ENCODE measurements at places on chromosomes 3 and 15.

DNA sequence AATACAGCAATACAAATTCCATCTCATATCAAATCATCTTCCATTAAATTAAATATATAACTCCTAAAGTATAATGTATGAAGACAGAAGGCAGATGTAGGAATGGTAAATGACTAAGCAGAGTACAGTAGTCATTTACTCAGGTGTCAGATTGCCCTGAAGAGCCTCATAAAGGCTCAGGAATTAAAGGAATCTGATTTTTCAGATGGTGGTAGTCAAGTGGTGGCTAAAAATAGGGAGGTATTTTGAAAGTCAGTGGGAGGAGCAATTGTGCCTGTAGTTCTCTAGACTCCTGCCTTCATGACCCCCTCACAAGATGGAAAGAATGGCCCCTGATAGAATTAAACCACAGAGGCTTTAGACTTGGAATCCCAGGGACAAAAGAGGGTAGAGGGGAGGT is 142.7 kb upstream of the SYNPR start:
- DNase-seq = no peak

DNA sequence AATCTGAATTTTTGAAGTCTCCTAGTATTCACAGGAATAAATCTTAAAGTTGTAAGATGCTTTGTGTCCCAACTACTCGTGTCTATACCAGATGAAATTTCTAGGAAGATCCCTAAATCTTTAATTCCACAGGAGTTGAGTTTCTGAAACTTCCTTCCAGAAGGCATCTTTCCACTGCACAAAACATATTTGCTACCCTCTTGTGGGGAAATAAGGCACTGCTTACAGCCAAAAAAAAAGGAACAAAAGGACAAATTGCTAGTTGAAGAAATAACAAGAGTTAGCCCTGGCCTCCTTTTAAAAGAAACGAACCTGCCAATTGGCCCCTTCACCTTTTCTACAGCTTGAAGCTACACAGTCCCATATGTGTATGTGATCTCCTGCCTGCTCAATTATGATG is 54.0 kb downstream of the TAFA4 start:
- no peak for DNase-seq

DNA sequence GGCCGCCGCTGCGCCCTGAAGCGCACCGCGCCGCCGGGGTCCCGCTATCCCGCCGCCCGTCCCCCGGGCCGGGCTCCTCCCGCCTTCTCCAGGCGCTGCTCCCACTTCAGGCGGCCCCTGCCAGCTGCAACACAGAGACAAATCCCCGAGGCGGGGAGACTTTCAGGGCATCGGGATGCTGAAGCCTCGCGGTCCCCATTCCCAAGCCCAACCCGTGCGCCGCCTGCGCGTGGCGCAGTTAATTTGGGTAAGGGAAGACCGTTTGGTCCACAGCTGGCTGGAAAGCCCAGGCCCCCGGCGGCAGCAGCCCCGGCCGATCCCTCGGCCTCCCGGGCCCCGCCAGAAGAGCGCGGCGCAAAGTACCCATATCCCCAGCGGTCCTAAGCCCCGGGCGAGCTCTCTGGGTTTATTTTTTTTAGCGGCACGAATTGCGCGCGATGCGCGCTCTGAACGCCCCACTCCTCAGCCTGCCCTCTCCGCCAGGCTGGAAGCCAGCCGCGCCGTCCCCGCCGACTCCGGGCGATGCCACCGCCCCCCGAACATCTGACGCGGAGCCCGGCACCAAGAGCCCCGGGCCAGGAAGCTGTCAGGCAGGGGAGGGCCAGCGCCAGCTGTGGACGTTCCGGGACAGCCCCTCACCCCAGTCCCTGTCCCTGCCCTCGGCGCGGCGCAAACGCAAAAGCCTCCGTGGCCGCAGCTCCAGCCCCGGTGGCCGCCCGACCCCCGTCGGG is 517 bp downstream of the FBN1 start:
- no peak for DNase-seq

GRCh38 chr3:170760174-170760526 is 109.8 kb downstream of the RPL22L1 start:
- no peak for DNase-seq

DNA sequence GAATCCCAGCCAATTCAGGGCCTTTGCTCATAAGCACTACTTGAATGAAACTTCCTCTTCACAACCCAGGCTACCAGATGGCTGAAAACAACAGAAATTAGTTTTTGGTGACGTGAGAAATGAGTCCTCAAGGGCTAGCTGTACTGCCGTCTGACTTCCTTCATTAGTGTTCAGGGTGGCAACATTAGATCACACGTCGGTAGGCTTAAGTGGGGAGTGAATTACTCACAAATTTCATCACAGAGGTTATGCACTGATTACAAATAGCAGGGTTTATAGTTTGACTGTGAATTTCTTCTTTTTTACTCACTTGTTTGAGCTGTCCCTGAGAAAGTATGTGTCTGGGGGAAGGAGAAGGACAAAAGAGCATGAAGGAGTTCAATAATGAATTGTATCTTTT is 397.2 kb downstream of the GAP43 start:
- DNase-seq = no peak

GRCh38 chr3:109806929-109807328 is 469.6 kb upstream of the DPPA4 start:
- DNase-seq = peak; percentile 19

DNA sequence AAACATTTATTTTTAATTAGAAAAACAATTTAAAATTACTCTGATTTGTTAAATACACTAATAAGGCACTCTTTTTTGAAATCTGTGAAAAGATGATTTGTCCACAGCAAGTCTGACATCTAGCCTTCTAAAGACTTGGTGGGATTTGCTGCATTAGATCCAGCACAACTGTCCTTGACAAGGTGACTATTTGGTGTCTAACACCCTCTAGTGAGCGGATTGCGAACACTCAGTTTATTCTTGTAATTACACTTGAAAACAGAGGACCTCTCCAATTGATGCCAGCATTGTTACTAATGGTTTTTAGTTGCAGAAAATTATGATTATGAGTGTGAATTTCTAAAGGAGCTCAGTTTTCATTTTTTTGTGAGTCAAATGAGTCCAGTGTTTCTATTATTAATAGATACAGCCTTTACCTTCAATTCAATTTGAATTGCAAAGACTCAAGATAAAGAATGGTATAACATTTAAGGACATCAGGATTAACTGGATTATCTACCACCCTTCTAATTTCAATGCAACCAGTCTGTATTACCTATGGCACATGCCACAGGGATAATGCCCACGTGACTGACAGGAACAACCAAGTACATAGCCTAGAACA is 29.7 kb upstream of the STRIT1 start:
- DNase-seq = no peak

DNA sequence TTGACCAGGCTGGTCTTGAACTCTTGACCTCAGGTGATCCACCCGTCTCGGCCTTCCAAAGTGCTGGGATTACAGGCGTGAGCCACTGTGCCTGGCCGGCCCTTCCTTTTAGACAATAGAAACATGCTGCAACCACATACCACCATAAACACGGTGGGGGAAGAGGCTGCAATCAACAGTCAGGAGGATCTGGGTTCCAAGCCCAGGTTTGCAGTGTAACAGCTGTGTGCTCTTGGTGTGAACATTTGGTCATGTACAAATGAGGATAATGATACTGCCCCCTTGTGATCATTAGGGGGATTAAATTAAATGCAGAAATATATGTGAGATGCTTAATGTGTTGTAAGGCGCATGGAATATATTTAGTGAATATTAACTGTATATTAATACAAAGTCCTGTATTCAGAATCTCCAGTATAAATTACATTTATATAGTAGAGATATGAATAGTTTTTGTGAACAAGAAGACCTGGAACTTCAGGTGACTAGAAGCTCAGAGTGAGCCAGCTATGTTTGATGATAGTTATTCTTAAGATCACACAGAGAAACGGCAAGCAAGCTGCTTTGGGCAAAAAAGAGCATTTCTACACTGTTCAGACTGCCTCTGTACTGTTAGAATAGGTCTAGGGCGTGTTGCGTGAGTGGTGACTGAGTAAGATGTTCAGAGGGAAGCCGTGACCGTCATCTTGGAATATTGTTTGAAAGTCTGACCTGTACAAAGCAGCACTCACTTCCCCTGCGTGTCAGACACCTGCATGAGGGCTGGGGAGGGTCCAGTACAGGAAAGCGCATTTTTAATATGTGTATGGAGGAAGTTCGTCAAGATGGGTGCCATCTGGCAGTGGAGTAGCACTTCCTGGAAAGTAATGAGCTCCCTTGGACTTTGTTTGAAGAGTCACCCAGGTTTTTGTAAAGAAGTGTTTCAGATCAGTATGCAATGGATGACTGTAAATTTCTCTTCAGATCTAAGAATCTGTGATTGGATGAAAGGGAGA is 125.8 kb downstream of the PGPEP1L start:
- no peak for DNase-seq

DNA sequence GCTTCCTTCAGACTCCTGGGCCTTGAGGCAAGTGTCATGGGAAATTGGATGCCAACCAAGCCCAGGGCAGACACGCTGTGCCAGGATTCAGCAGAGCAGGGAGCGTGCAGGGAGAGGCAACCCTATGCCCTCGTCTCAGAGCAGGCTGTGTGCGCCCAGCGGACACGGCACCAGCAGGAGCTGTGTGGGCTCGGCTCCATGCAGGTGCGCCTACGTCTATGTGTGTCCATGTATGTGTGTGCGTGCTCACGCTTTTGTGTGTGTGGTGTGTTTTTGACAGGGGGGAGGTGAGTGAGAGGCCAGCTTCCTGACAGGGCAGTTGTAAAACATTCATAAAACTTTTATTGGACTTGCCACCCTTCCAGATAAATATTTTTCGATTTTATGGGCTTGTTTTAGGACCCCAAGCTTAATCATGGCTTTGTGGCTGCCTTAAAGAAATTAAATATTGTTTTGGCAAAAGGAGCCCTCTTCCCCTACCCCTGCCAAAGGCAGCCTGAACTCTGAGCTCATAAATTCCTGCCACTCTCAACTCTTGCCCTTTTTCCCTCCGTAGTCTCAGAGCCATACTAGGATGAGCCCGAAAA is 84.4 kb downstream of the DNAJB8 start:
- no peak for DNase-seq

DNA sequence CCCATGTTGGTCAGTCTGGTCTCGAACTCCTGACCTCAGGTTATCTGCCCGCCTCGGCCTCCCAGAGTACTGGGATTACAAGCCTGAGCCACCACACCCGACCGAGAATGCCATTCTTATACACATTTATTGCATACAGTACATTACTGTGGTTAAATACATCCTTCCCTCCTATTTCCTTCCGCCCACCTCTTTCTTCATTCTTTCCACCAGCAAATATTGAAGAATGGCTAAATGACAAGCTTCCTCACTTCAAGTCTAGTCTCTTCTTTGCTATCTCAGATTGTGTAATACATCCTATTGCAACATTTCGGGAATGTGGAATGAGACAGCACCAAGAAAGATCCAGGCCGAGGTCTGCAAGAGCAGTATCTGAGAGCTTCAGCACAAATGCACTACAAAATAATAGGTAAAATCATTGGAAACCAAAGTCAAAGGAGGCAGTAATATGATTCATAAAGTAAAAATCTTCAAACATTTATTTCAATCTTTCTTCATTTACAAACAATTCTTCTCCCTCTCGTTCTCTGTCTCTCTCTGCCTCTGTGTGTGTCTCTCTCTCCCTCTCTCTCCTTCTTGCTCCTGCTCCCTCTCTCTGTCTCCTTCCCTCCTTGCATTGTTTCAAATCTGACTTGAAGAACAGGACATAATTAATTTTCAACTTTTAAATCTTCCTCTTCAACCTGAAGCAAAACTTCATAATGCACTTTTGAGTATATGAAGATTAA is 94.7 kb upstream of the TGFBR2 start:
- DNase-seq = no peak

DNA sequence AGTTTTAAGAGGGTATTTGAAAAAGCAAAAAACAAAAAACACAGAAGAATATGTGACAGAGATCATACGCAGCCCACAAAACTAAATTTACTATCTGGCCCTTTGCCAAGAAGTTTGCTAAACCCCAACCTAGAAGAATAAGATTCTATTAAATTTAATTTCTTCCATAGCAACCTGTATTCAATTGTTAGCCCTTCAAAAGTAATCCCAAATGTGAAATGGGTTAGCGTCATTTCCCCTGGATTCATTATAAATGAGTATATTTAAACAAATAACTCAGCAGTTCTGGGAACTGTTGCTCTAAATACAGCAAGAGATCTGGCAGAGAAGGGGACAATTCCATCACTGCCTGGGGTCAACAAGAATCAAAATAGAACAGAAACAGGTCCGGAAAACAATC is 56.8 kb downstream of the CERS3 start:
- no peak for DNase-seq

- DNase-seq = no peak
Measured at GRCh38 chr3:173709026-173709425, 311.5 kb downstream of the NLGN1 start.

- no peak for DNase-seq
Measured at GRCh38 chr3:194112120-194113106, 23.5 kb upstream of the HES1 start.

Measured in stimulated activated CD8-positive, alpha-beta memory T cell treated with anti-CD3 and anti-CD28 coated beads, Interleukin-12 subunit alpha, Interleukin-12 subunit beta, amount 100 ng/mL, for 4 hours (primary cell).